ENCODE measurements at places on chromosomes 2 and 18.

DNA sequence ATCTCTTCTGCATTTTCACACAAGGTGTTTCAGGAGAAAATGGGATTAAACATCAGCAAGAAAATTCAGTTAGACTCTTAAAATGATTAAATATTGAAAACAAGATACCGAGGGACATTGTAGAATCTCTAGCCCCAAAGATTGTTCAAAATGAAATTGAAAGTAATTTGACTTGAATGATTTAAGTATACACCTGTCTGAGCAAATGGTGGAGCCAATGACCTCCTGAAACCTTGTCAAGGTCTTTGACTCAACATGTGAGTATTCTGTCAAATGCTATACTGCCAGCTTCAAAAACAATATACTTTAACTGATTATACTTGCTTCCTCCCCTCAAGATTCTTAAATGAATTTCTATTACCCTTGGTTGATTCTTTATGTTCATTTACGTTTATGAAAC, 411.0 kb downstream of the DCC start:
- no peak for DNase-seq

DNA sequence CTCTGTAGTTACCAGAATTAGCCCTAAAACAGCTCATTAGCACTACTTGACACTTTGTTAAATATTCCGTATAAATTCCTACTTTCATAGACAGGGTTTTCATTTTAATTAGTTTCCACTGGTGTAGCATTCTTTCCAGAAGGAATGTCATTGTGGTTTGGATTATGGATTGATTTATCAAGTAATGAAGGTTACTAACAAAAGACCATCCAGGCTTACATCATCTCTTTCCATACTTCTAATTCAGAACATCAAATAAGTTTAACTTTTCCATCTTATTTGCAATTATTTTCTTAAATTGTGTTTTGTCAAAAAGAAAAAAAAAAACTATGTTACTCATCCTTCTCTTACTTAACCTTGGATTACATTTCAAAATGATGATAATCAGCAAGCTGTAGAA, 231.8 kb upstream of the SPOPL start:
- no peak for DNase-seq

- no peak for DNase-seq
Measured at GRCh38 chr2:13996527-13996926, 636.0 kb upstream of the LRATD1 start.

GRCh38 chr2:240687045-240687740, 4.5 kb upstream of the AQP12A start:
- no peak for DNase-seq

DNA sequence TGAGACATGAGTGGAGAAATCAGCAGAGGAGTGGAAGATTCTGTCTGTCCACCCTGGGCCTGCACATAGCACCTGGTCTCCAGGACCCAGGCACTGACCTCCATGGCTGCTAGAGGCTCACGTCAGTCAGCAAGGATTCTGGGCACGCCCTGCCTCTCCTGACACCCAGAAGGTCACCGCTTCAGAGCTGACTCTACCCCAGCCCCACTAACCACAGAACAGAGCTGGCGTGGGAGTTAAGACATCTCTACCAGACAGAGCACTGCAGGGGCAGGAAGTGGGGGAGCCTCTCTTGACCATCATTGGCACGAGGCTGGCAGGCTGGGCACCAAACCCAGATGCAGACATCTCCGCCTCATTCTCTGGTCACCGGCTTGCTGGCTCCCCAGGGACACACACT, 3.0 kb downstream of the ADCY3 start:
- DNase-seq: no peak

DNA sequence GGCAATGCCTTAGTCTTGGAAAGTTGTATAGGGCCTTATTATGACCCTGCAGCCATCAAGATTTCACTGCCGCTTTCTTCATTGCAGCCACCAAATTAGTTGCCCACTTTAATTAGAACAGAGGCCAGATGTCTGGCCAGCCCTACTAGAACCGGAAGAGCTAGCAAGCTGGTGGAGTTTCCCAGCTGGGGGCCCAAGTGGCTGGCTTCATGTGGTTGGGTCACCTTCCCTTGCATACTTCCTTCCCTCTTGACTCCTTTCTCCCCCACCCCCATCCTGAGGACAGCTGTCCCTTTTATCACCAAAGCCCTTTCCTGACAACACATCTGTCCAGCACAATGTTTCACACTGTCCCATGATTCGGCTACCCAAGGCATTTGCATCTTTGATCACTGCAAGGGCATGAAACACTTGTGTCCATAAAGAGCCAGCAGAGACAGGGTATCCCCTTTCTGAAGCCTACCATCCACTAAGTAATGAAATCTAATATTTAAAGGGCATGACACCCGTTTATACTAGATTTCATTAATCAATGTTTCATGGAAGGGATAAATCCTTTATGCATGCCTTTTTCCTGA, 187.2 kb downstream of the BCL11A start:
- DNase-seq: no peak

DNA sequence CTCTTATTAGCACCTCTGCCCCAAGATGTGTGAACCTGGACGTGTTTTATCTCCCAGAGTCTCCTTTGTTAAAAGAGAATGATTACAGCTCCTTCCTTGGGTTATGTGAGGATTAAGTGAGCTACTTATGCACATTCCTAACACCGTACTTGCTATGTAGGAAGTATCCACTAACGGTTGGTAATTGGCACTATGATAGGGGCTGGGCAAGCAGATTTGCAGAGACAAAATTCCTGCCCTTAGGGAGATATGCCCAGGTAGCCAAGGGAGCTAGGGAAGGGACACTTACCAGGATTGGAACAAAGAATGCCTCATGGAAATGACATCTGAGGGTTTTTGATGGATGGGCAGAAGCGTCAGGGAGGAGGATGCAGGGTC, 11.5 kb upstream of the ALPK2 start:
- no peak for DNase-seq

GRCh38 chr2:190867212-190867611, 13.4 kb upstream of the GLS start:
- DNase-seq: no peak

DNA sequence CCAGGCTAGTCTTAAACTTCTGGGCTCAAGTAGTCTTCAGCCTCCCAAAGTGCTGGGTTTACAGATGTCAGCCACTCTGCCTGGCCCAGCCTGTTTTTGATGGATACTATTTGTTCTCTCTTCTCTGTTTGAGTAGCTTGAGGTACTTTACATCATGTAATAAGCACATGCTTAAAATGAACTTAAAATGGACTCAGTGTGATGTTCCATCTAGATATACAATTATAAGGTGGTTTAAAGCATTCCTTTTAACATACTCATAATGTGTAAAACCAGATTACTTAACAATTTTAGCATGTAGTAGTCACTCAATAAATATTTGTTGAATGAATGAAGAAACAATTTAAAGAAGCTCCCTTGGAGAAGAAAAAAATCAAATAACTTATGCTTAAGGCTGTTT, 9.6 kb downstream of the PTPRM start:
- no peak for DNase-seq

- no peak for DNase-seq
Measured at GRCh38 chr18:57715671-57716070, 87.4 kb downstream of the ATP8B1 start.

GRCh38 chr2:12514631-12515437, 201.9 kb upstream of the TRIB2 start:
- DNase-seq: no peak

DNA sequence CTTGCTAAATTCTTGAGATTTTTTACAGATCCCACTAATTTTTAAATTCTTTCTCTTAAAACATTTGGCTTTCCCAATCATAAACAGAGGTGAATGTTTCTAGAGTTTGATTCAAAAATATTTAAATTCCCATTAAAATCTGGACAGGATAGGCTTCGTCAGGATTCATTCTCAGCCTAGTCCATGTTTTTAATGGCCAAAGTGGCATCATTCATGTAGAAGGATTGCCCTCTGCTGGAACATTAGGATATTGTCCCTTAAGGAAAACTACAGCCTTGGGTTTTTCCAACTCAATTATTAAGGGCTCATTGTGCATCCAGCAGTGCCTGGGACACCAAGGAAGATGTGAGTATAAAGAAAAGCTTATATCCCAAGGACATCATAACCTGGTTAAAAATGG, 71.7 kb downstream of the TPGS2 start:
- no peak for DNase-seq

DNA sequence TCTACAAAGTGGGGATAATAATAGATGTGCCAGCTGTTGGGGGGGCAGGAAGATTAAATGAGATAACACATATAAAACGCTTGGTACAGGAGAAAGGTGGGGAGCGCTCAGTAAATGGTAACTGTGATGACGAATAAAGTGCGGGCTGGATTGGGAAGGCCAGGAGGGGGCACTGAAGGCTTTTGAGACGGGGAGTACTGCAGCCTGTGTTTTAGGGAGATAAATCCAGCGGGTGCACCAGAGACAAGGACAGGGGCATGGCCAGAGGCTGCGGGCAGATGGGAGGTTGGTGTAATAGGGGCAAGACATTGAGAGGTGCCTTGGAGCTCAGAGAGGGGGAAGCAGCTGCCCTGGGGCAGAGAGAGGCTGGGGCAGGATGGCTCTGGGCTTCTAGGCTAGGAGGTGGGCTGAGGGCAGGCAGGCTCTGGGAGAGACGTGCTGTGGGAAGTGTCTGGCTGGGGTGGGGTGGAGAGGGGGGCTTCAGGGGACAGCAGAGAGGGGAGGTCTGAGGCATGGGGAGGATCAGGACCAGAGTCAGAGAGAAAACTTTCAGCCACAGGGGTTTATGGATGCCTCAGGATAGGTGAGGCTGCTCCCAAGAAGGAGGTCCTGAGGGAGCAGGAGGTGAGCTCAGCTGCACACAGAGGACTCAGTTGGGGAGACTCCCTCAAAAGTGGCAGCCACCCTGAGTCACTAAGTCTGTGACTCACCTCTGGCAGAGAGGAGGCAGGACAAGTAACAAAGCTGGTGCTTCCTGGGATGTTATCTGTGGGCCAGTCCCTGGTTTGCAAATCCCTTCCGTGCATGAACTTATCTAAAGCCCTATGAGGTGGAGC, 18.8 kb downstream of the TEX44 start:
- DNase-seq: peak; percentile 61

- no peak for DNase-seq
Measured at GRCh38 chr18:8229787-8230186, 379.4 kb upstream of the RAB12 start.

DNA sequence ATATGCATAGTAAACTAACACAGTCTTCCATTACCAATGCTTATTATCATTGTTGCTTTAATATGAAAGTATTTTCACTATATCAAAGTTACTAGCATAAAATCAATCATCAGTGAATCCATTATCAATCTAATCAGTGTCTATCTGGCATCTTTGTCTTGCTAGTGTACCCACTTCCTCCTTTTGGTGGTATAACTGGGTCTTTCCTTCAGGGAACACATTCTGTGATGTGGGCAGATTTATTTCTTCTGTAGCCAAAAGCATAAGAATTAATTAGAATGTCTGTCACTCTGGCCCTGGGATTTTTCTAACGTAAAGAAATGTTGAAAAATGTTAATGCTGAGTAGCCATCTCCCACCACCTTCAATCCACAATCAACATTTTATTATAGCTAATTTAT, 155.8 kb upstream of the VWC2L start:
- DNase-seq: no peak

DNA sequence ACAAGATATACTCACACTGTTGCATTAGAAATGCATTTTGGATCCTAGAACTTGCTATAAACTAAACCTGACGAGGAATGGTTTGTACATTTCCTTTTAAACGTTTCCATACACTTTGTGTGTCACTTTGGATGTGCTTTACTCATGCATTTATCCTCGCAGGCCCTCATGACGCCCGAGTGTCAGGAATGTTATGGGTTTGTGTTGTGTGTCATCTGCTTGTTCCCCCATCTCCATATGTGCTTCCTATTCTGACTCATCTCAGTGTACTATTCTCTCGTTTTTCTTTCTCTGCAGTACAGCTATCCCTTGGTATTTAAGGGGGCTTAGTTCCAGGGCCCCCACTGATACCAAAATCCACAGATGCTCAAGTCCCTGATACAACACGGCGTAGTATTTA, 121.5 kb upstream of the RASGRP3 start:
- no peak for DNase-seq

DNA sequence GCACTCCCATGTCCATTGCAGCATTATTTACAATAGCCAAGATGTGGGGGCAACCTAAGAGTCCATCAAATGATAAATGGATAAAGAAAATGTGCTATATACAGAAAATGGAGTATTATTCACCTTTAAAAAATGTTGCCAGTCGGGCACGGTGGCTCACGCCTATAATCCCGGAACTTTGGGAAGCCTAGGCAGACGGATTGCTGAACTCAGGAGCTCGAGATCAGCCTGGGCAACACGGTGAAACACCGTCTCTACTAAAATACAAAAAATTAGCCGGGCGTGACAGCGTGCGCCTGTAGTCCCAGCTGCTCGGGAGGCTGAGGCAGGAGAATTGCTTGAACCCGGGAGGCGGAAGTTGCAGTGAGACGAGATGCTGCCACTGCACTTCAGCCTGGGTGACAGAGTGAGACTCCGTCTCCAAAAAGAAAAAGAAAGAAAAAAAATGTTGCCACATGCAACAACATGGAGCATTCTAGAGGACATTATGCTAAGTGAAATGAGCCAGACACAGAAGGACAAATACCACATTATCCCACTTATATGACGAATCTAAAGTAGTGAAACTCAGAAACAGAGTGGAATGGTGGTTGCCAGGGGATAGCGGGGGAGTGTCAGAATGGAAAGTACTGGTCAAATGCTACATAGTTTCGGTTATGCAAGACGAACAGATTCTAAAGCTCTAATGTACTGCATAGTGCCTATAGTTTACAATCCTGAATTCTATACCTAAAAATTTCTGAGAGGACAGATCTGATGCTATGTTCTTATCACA, 1385.6 kb upstream of the TMEFF2 start:
- no peak for DNase-seq

Data from activated CD4-positive, alpha-beta T cell treated with anti-CD3 and anti-CD28 coated beads for 24 hours (primary cell).